Occipital lobe (tissue), 3 donors: ENCODE measurements at places on chromosomes 16 and 17. TPM values are rescaled to one million over a fixed set of nuclear protein-coding genes. Genes with fewer than 3 reads are reported as not detected.

Gene CCL15
- total RNA-seq, result not detected

- no peak for DNase-seq
Observed at GRCh38 chr16:56894331-56894917, 29.4 kb downstream of the SLC12A3 start.

GRCh38 chr16:84426804-84427203 is 58.5 kb downstream of the ATP2C2 start:
- no peak for DNase-seq

DNA sequence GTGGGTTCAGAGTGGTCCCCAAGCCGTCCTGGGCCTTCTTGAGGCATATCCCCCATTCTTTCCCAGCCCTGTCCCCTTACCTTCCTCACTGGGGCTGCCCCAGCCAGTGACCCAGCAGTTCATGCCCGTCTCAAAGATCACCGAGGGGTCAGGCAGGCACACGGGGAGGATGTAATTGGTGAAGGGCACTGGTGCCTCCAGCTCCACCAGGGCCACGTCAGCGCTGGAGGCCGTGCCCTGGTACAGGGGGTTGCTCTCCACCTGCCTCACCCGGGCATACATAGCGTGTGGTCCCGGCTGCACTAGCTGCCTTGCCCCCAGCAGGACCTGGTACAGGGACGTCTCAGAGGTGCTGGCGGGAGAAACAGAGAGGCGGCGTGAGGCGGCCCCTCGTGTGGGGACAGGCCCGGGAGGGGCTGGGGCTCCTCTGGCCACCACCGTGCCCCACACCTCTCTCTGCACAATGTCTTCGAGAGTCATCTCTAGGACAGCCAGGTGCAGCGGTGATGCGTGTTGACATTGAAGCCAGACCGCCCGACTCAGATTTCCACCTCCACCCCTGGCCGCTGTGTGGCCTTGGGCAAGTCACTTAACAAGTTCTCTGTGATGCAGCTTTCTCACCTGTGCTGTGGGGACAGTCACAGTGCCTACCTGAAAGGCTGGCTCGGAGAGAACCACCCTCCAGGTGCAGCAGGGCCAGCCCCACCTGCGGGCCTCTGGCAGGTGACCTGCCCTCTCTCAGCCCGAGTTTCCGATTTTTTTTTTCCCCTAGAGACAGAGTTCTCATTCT is 5.8 kb downstream of the PRSS27 start:
- DNase-seq, result no peak

Gene CCL16
- not detected for total RNA-seq

DNA sequence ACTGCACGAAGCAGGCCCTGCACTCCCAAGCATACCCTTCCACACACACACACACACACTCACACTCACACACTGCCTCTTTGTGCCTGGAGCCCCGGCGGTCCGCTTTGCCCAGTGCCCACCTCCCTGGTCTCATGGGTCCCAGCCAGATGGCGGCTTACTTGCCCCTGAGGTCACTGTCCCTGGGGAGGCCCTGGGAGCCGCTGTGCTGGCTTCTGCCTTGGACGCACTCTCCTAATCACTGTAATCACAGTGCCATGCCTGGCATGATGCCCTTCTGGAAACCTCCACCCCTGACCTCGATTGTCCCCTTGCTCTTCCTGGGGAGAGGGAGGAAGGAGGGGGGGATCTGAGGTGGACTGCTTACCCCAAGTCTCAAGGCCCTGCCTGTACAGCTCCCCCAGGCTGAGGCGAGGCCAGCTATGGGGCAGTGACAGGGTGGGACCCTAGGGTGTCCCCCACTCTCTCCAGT is 36.0 kb downstream of the ARHGAP23 start:
- DNase-seq, result peak; percentile 59

DNA sequence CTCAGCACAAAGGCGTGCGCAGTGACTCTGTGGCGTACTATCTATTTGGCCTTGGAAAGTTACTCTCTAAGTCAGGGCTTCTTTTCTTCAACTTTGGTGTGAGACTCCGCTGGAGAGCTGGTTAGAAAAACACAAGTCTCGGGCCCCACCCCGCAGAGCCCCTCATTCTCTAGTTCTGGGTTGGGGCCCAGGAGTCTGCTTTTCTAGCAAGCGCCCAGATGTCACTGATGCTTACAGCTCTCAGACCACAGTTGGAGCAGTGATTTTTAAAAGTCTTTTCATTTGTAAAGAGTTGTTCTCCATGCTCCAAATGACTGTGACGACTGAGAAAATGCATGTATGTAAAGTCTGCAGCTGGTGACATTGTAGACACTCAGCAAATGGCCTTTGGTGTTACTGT is 582.3 kb downstream of the WWOX start:
- no peak for DNase-seq

DNA sequence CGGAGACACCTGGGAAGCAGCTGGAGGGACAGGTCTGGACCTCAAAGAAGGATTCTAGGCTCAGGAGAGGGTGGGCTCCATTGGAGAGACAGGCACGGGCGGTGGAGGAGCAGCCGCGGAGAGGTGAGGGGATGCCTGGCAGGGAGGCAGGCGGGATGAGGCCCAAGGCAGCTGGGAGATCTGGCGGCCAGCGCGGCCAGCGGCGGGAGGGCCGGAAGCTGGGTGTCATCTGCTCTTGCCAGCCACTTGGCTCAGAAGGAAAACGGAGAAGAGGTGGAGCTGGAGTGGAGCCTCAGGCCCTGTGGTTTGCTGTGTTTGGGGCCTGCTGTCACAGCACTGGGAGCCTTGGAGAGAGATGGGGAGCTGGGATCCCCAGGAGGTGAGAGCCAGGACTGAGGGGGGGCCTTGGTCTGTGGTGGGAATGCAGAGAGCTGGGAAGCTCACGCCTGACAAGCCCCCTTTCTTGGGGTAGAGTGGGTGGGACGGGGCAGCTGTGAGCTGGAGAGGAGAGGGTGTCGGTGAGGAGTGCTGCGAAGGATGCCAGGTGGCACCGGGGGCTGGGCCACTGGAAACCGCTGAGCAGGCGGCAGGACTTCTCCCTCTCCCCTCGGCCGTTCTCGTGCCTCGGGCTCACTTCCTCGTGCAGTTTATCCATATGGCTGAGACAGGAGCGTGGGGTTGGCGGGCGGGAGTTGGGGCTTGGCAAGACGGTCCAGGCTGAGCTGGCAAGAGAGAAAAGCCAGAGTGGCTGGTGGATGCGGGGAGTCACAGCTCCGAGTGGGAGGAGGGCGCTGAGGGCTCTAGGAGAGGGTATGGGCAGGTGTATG is 8.0 kb downstream of the TBC1D24 start:
- DNase-seq, result peak; percentile 63

- DNase-seq, result no peak
Observed at GRCh38 chr17:77892031-77892430, 66.5 kb upstream of the TNRC6C start.

DNA sequence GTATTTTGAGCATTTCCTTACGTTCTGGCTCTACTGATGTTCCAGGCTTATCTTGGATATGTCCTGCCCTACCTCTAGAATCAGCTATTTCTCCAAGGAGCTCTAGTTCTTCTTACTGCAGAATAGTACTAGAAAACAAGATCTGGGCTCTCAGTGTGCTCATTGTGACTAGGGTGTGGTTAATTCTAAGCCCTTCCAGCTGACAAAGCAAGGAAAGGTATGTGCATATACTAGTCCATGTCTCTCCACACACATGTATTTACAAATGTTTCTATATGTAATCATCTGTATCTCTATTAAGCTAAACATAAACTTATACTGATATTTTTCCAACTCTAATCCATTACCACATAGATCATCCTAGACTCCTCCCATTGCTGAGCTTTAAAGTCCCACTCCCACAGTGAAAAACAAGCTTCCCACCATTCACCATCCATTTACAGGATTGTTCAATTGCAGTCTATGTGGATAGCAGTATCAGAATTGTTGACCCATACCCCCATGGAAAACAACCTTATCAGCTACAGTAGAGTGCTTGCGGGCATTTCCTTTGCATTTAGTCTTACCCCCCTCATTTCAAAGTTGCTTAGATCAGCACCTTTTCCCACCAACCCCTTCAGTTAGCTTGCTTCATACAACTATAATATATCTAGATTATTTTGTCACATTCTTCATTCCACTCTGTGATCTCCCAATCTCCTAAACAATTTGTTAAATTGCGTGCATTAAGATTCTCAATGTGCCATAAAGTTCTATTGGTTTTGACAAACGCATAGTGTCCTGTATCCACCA is 194.5 kb downstream of the SOX9 start:
- no peak for DNase-seq

DNA sequence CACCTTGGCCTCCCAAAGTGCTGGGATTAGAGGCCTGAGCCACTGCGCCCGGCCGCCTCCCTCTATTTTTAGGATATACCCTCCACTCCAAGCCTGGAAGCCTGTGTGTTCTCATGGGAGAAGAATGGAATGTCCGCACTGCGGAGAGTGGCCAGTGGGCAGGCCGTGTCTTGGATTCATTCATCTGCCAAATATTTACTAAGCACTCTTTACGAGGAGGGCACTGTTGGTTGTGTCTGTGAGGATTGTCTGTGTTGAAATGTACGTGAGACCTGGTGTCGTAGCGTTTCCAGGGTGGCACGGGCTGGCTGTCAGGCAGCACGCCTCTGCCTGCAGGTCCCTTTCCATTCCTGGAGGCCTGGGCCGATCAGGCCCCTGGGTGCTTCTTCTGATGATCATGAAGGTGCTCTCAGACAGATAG is 19.2 kb downstream of the PGS1 start:
- DNase-seq, result no peak

DNA sequence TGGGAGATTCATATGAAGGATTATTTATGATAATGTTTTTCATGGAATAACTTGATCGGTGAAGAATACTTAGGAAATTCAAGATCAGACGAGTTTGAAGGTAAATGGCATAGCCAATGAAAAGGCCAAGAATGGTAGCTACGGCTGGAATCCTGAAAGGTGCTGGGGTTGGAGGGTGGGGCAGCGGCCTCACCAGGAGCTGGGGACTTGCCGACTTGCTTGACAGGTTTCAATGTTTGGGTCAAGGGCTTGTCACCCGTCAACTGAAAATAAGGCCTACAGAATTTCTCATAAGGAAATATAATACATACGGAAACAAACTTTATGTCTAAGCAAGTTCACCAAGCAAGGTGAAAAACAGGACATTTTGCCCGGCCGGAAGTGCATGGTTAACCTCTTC is 9.9 kb downstream of the CRYM start:
- DNase-seq, result no peak

DNA sequence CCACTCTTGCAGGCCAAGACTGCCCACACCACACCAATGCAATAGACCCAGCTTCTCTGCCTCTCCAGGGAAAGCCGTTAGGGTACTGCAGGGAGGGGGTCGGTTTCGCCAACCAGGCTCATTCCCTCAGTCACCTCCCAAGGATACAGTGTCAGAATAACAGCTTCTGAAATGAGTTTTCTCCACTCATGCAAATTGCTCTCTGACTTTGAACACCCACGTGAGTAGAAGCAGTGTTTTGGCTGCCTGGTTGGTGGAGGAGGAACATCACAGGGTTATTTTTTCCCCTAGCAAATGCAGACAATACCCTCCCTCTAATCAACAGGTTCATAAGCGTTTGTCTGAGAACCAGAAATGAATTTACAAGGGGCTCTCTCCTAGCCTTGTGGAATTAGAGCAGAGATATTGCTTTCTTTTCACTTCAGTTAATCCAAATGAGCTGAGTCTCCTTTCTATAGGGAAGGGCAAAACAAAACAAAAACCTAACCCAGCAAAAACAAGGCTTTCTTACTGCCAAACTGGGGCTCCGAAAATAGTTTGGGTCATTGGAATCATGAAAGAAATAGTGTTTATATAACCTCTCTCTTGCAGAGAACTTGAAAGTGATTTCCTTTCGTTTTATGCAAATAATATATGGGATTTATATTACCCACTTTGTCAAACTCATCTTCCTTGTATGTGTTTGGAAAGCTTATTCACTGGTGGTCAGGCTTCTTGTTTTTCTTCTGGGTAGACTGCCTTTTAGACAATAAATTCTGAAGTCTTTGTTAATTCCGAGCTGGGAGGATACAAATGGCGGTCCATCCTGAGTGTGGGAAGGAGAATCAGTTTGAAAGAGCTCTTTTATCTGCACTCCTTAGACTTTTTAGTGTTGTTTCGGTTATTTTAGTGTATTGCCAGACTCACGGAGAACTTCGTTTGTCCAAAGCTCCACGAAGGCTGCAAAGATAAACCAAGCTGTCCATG is 229.9 kb downstream of the MSI2 start:
- no peak for DNase-seq

DNA sequence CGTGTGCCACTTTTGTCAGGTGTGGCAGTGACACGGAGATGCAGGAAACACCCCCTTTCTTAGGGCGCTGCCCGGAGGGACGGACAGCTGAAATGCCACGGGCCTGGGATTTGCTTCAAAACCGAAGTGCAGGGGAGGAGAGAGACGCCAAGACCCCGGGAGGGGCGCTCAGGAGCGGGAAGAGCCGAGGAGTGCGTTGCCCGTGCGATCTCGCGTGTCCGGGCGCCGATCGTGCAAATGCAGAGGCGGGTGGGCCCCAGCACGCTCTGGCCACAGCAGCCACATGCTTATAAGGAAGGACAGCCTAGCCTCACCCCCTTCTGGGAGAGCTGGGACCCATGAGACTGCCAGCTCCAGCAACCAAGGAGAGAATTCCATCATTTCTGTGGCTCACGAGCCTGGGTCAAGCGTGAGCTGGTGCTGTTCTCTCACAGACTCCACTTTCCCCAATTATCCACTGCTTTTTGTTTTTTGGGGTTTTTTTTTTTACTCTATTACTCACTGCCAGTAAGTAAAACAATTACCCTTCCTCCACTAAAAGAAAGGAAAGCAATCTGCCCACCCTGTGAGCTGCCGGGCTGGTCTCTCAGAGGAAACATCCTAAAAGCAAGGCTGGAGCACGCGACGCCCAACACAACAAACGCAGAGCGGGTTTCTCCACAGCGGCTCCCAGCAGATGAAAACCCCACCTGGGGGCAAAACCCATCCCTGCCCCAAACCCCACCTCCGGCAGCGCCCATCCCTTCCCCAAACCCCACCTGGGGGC is 27.2 kb upstream of the C16orf95 start:
- DNase-seq, result no peak

Gene TBKBP1
- 11.5 TPM for total RNA-seq

DNA sequence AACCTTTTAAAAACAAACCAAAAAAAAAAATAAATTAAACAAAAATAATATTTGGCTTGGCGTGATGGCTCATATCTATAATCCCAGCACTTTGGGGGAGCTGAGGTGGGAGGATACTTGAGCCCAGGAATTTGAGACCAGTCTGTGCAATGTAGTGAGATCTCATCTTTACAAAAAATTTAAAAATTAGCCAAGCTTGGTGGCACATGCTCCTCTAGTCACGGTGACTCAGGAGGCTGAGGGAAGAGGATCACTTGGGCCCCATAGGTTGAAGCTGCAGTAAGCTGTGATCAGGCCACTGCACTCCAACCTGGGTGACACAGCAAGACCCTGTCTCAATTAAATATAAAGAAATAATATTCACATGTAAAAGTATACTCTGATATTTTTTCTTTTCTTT is 12.2 kb downstream of the GNGT2 start:
- DNase-seq, result no peak

- no peak for DNase-seq
Observed at GRCh38 chr16:5235119-5235518, 137.5 kb upstream of the EEF2KMT start.

DNA sequence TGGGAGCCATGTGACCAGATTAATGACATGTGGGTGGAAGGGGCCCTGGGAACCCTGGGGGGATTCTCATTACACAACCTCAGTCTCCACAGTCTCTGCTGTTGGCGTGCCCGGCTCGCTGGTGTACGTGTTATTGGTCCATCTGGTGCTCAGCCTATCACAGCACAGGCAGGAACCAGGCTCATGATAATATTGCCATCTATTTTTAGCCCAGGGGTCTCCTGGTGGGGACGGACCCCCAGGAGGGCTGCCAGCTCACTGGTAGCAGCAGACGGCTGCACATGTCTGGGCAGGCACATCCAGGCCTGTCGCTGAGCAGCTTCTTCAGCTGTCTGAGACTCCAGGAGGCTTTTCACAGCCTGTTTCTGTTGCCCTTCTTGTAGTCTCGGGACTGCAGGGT is 123.8 kb downstream of the RAB11FIP4 start:
- DNase-seq, result no peak

- DNase-seq, result peak; percentile 52
Observed at GRCh38 chr16:80680839-80681238, 123.6 kb downstream of the CDYL2 start.
